ENCODE measurements at places on chromosomes 1 and 21.

GRCh38 chr1:47758341-47759250 lies 238.6 kb downstream of the TRABD2B start:
- no peak for DNase-seq

DNA sequence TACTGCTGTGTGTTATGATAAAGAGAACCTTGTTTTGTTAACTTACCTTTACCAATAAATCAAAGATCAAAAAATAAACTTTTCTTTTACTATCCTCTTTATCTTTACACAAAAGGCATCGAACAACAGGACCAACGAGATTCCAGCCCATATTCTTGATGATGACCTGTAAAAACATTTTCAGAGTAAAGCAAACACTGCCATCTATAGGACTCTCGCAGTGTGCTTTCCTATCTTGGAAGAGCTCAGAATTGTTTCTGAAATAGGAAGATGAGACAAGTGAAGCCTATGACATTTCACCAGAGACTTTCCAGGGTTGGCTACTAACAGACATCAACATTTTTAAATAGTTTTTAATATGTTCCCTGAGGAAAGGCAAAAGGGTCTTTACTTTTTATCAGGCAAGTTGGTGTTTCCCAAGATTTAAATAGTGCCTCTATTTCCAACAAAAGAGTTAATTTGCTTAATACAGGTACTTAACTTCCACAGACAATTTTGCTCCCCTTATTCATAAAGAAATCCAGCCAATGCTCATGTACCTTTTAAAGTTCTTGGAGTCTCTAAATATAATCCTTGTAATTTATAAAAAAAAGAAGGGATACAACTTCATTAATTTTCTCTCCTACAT lies 7.3 kb downstream of the GLMN start:
- DNase-seq: peak; percentile 25

DNA sequence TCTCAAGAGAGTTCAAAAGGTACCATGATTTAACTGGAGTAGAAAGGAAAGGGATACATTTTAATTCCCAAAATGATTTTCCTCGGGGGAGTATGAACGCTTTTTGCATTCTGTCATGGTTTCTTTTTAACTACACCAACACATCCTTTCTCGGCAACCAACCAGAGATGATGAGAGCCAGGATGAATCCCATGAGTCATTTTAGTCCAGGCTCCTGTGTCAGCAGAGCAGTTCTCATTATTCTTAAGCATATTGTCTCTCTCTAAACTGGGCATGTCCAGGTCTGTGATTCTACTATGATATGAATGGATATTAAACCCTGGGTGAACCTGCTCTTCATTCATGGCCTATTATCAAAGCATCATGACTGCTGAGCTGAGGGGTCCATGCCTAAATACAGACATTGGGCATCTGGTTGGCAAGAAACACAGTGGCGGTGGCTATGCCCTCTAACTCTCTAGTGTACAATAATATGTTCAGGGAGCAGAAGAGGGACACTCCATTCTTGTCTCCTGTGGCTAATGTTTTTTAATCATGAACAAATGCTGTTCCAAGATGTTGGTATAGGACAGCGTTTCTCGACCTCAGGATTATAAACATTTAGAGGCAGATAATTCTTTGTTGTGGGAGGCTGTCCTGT lies 124.3 kb upstream of the ESRRG start:
- no peak for DNase-seq

GRCh38 chr1:33143698-33144097 lies 38.1 kb downstream of the TRIM62 start:
- no peak for DNase-seq

GRCh38 chr1:47569681-47570470 lies 132.0 kb downstream of the FOXD2 start:
- no peak for DNase-seq

- no peak for DNase-seq
Observed at GRCh38 chr1:66687358-66687757, 64.9 kb upstream of the DYNLT5 start.

DNA sequence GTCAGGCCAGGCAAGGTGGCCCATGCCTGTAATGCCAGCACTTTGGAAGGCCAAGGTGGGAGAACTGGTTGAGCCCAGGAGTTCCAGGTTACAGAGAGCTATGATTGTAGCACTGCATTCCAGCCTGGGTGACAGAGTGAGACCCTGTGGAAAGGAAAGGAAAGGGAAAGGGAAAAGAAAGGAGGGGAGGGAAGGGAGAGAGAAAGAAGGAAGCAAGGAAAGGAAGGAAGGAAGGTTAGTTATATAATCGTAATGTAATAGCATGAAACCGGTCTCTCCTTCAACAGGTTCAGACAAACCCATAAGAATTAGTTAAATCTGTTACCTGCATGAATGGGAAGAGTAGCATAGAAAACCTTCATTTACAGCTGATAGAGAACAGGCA lies 1.2 kb upstream of the PAQR7 start:
- no peak for DNase-seq

GRCh38 chr1:169804941-169805340 lies 10.2 kb upstream of the METTL18 start:
- no peak for DNase-seq

GRCh38 chr1:45008516-45008915 lies 2.6 kb downstream of the HECTD3 start:
- DNase-seq: no peak

GRCh38 chr1:93111065-93111464 lies 32.0 kb downstream of the MTF2 start:
- no peak for DNase-seq

- DNase-seq: peak; percentile 88
Observed at GRCh38 chr1:33181921-33182341, at the start of gene TRIM62. Gene TRIM62, minus strand, starts transcription at chr1:33182043. Its CDS starts 611 bp downstream, at chr1:33181432.

- no peak for DNase-seq
Observed at GRCh38 chr1:58891347-58891746, 107.5 kb upstream of the JUN start.

GRCh38 chr1:204495078-204495753 lies 611 bp upstream of the PIK3C2B start:
- no peak for DNase-seq

- DNase-seq: no peak
Observed at GRCh38 chr1:48841966-48842365, 65.3 kb upstream of the BEND5 start.

DNA sequence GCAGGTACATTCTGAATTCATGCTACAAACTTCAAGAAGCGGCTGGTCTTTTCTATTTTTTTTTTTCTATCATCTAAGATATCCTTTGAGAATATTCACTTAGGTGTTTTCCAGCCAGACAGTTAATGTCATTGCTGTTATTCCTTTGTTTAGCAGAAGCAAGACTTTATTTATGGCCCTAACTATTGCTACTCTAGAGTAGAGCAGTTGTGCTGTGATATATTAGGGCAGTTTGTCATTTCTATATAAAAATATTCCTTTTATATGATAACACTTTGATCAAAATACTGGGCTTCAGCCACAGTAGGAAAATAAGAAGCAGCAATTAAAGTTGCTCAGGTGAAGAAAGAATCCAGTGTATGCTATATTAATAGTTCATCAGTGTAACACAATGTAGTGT lies 959.3 kb downstream of the NCAM2 start:
- no peak for DNase-seq

DNA sequence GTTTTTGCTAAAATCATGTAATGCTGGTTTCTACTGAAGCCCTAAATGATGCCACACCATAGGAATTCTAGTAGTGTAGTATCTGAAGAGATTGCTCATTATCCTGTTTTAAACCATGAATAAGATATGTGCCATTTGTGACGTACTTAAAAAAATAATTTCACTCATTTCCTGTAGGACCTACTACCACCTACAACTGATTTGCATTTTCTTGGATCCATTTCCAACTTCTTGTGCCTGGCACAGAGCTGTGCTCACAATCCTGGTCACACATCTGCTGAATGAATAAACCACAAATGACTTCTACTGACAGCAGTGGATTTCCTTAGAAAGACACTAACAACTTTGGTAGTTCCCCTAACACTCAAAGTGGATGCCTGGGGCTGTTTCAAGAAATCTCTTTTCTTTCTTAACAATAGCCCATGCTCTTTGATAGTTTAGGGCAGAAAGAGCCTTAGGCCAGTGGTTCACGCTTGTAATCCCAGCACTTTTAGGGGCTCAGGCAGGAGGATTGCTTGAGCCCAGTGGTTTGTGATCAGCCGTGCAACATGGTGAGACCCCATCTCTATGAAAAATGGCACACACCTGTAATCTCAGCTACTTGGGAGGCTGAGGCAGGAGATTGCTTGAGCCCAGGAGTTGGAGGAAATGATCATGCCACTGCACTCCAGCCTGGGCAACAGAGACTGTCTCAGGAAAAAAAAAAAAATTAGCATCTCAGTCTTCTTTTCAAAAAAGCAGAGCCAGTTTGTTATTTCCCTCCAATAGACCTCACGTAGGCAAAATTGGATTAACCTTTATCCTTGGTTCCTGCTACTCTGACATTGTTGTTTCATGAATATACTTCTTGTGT lies 13.0 kb upstream of the BATF3 start:
- DNase-seq: no peak

- DNase-seq: no peak
Observed at GRCh38 chr1:3127738-3128137, 58.7 kb downstream of the PRDM16 start.

- DNase-seq: no peak
Observed at GRCh38 chr1:58590019-58590418, 13.0 kb upstream of the TACSTD2 start.

GRCh38 chr1:227937031-227937837 lies 10.5 kb downstream of the WNT9A start:
- DNase-seq: no peak

GRCh38 chr1:96553811-96554210 lies 167.8 kb upstream of the PTBP2 start:
- no peak for DNase-seq

DNA sequence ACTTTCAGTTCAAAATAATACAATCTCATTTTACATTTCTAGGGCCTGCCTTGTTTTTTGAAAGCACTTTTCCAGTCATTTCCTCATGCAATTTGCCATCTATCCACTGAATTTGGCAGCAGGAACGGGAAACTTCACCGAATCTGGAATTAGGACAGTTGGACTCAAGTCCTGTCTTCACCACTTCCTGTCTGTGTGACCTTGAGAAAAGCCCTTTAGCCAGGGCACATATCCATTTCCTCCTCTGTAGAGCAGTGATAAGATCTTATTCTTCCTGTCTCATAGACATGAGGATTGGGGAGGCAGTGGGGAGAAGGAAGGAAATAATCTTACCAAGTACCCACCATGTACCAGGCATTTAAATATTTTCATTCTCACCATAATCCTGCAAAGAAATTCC lies 12.0 kb downstream of the VAV3 start:
- DNase-seq: no peak

DNA sequence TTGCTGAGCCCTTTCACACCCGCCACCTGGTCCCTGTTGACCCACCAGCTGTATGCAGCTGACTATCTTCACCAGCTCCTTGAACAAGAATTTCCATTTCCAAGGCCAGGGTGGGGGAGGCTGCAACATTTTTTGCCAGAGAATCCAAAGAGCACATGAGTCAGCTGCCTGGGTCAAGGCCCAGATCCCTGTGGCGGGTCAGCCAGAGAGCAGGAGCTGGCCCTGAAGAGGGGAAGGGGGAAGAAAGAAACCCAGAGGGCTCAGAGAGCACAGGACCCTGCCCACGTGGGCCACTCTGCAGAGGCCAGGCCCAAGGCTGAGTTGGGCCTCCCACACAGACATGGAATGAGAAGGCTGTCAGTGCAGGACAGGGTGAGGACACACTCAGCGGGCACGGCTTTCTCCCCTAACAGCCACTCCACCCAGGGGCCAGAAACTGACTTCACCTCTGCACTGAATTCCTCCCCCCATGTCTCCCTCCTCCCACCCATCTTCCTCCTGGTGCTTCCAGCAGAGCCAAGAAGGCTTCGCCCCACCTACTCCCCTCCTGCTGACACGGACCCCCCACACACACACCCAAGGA lies 28.9 kb downstream of the S100A6 start:
- no peak for DNase-seq

GRCh38 chr1:85132078-85132720 lies 68.6 kb downstream of the SYDE2 start:
- DNase-seq: no peak

- no peak for DNase-seq
Observed at GRCh38 chr1:40662151-40662550, 3.3 kb downstream of the RIMS3 start.

DNA sequence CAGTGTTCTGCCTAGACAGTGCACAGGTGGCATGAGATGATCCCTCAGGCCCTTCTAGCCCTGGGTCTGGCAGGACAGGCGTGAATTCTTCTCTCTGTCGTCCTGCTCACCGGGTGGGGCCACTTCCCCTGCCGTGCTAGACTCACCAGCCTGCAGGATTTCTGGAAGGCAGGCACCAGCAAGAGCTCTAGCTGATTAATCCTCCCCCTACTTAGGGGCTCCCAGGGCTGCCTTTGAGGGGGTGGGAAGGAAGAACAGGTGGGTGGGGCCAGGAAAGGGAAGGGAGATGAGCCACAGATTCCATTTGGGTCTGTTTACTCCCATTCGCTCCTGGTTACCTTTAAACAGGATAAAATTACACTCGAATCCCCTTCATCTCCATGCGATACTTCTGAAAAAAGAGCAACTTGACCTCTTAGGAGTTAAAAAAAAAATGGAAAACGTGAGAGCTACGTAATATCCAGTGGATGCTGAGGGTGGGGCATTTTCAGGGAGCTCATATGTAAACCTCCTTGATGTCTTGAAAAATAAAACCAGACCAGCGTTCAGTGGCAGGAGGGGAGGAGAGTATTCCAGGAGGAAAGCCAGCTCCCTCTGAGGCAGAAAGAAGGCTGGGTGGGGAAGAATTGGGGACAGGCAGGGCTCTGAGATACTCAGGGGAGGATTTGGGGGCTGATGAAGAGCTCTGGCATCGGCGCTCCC lies 665.5 kb downstream of the PTPRU start:
- peak; percentile 75 for DNase-seq

DNA sequence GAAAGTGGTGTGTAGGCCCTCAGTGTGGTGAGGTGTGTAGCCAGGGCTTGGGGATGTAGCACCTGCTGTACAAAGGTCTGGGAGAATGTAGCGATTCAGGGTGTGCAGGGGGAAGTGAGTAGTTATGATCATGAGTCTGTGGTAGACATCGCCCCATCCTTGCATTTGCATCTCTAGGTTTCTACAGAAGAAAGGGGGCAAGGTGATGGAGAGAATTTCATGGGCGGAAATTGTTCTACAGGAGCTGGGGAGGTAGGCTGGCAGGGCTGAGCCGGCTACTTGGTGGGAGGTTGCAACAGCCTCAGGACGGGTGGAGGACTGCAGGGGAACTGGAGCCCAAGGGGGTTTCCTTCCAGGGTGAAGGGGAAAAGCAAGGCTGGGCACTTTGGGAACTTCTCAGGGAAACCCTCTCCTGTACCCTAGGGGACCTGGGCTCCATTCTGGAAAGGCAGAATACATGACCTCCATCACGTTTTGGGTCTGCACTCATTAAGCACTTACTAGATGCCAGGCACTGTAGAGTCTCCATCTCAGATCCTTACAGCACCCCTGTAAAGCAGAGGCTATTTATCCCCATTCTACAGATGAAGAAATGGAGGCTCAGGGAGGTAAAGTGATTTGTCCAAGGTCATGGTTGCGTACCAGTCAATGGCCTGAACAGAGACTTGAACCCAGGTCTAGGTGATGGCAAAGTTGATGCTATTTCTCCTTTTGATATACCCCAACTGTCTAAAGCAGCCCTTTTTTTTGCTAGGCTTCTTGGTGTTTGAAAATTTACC lies 14.5 kb upstream of the TNFRSF1B start:
- DNase-seq: peak; percentile 35

GRCh38 chr1:59128784-59129227 lies 168.1 kb upstream of the FGGY start:
- no peak for DNase-seq
